HCT116 (cell line): ENCODE measurements at places on chromosomes 11 and 22. TPM values are rescaled to one million over a fixed set of nuclear protein-coding genes. Genes with fewer than 3 reads are reported as not detected.

- peak; percentile 70 for DNase-seq
Observed at GRCh38 chr11:68903288-68904247, at the start of the genes IGHMBP2 and MRPL21. IGHMBP2 (plus strand) TSS chr11:68903891; CDS start chr11:68903953, 62 bp downstream. MRPL21 (minus strand) TSS chr11:68903832; CDS start chr11:68903810, 22 bp downstream.

GRCh38 chr22:31681349-31682345 is 19.6 kb upstream of the PISD start:
- DNase-seq, result no peak

- peak; percentile 26 for DNase-seq
Observed at GRCh38 chr11:126716456-126717083, 284.0 kb downstream of the KIRREL3 start.

GRCh38 chr22:28892175-28892731 is 8.9 kb downstream of the ZNRF3 start:
- DNase-seq, result no peak

DNA sequence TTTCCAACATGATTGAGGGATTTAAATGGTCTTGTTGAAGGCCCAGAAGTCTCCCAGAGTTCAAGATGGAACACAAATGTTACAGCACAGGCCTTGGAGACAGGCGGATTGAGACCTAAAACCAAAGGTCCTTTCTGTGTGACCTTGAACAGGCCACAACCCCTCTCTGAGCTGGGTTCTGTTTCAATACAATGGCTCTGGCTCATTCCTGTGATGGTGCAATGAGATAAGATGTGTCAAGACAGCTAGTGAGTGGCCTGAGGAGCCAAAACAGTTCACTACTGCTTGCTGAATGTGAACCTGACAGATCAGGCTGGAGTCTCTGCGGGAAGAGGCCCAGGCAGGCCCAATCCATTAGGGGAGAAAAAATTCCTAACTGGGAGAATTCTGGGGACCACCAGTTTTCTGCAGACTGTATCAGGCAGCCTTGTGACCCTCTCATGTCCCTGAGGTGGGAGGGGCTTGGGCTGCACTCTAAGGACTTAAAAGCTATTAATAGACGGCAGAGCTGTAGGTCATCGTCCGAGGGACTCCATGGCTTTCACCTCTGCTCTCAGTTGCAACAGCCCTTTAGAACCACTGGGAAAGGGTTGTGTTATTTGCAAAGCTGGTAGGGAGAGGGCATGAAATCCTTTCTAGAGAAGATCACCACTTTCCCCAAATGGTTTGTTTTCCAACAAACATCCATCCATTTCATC is 126.1 kb upstream of the TEAD1 start:
- DNase-seq, result no peak

The NNMT gene
- total RNA-seq, result not detected

The MRGPRX1 gene
- total RNA-seq, result not detected

The CCDC188 gene
- total RNA-seq, result not detected

GRCh38 chr11:32079553-32079952 is 11.3 kb upstream of the RCN1 start:
- no peak for DNase-seq

DNA sequence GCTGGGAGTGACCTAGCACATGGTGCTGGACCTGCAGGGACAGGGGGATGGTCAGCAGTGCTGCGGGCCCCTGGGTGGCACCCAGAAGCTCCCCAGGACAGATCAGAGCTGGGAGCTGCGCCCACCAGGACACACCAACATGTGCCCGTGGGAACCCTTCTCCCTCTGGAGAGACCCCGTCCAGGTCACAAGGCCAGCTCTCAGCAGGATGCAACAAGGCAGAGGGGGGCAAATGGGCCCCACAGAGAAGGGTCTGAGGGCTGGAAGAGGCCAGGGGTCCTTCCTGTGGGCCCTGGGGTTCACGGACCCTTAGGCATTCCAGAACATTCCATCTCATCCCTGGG is 6.2 kb downstream of the DUSP8 start:
- no peak for DNase-seq

GRCh38 chr11:15672825-15673224 is 558.1 kb downstream of the INSC start:
- no peak for DNase-seq

GRCh38 chr11:68018730-68019190 is 8.6 kb downstream of the ALDH3B1 start:
- DNase-seq, result no peak

The MICAL2 gene
- 37.4 TPM for total RNA-seq

GRCh38 chr11:71268706-71269321 is 16.4 kb upstream of the SHANK2 start:
- DNase-seq, result no peak
